Stimulated activated CD4-positive, alpha-beta T cell treated with anti-CD3 and anti-CD28 coated beads, Interleukin-1b, Interleukin-23, amount 100 ng/mL, for 1 hour (primary cell): ENCODE measurements at places on chromosomes 16 and 17.

DNA sequence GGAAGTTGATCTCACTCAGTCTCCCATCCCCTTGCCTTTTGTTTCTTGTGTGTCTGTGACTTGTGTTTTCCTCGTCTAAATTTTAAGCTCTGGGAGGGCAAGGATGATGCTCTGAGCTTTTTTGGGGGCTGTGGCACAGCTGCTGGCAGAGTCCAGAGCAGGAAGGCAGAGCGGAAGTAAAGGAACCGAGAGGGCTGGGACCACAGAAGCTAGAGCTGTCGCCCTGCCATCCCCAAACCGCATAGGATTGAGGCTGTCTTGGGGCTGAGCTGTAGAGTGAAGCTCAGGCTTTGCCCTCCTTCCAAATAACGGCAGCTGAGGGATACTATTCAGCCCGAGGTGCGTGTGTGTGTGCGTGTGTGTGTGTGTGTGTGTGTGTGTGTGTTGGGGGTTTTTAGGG is 3.8 kb upstream of the DNAH2 start:
- DNase-seq: no peak

- no peak for DNase-seq
These were observed 39.8 kb downstream of the KSR1 start for GRCh38 chr17:27496005-27496404.

DNA sequence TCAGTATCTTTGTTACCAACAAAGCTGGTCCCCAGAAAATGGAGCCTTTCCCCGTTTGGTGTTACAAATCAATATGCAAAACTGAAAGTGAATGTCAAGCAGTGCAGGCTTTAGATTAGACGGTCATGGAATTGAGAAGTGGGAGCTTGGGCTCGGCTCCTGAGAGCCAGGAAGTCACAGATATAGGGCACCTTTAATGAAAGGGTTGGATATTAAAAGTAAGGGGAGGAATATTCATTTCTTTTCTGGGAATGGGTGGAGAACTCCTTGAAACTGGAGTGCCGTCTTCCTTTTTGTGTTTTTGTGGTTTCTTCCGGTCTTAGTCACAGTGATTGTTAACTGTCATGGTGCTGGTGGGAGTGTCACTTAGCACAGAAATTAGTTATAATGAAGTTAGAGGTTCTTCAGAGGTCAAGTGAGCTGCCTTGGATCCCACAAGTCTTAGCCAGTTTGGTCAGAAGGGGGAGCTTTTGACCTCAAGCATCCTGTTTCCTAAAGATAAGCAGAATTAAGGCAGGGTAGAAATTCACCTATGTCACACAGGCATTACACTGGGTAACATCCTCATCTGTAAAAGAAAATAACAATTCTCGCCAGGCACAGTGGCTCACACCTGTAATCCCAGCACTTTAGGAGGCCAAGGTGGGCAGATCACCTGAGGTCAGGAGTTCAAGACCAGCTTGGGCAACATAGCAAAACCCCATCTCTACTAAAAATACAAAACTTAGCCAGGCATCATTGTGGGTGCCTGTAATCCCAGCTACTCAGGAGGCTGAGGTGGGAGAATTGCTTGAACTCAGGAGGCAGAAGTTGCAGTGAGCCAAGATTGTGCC is 9.6 kb upstream of the EIF1 start:
- no peak for DNase-seq

- DNase-seq: no peak
These were observed 142.2 kb downstream of the CCDC182 start for GRCh38 chr17:57602896-57603295.

DNA sequence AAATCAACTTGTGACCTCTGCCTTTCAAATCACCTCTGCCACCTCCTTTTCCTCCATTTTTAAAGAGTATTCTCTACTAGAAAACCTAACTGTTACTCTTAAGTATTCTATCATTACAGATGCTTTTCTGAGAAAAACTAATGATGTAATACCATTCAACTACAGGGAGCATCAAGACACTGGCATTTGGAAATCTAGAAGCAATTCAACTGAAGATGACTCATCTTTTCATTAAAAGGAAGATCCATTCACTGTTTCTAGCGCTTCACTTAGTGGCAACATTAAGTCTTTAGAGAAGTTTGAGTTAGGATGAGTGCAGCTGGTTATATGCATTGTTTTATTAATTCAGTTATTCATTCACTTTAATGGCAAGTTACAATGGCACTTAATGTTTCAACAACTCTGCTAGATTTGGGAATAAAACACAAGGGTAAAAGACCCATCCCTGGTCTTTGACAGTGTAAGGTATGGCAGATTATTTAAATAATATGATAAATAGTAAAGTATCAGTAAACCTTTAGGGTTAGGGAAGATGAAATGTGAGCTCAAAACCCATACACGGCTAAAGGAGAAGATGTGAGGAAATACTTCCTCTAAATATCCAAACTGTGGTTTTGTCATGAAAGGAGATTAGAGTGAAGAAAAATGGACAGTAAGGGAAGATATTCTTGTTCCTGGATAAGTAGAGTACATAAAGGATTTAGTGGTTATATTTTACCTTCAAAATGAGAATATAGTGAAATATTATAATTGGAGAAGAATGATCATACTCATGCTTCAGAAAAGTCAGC is 61.7 kb downstream of the KCNJ2 start:
- no peak for DNase-seq

DNA sequence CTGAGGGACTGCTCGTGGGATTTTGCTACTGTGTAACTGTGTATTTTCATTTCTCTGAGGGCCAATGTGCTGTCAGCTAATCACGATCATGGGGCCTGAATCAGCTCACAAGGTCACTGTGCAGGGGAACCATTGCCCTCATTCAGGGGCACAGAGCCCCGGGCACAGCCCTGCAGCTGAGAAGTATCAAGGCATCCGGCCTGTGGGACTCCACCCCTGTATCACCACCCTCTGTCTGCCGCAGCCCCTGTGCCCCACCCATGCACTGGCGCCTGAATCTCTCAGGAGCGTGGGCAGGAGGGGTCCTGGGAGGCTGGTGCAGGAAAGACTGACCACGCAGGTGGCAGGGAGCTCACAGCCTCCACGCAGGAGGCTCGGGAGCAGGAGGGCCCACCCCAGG is 43.4 kb upstream of the RASD1 start:
- DNase-seq: no peak

DNA sequence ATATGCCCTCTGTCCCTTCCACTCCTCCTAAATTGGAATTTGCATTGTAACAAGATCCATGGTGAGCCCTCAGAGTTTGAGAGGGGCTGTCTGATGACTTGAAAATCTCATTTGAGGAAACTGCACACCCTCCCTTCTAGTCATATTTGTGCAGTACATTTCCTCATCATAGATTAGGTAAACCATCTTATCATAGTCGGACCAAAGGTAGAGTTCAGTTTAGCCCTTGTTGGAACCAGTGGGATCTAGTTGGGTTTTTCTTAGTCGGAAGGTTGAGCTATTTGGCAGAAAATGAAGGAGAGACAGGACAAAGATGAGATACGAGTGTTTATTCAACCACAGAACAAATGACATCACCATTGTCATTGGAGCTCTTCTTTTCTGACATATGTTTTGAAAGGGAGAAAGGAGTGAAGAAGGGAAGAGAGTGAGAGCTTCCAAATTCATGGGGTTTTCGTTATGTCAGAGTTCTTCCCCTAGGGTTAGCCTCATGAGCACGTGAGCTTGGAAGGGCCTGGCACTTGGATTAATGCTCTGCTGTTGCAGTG is 15.8 kb upstream of the KRT20 start:
- DNase-seq: no peak

DNA sequence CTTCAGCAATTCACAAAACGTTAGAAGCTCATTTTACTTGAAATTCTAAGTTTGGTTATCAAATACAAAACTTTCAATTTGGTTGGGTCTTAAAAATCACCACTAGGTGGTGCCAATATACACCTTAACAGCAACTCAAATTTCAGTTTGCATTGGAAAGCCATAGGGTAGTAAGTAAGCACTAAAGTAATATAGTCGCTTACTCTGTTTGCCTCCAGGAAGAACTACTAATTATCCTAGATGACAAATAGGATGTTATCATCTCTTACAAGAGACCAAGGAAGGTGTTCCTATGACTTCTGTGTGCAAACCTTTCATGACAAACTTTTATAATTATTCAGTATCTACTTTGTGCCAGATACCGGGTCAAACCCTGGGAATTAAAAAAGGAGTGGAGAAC is 93.3 kb downstream of the MYO1D start:
- DNase-seq: no peak

DNA sequence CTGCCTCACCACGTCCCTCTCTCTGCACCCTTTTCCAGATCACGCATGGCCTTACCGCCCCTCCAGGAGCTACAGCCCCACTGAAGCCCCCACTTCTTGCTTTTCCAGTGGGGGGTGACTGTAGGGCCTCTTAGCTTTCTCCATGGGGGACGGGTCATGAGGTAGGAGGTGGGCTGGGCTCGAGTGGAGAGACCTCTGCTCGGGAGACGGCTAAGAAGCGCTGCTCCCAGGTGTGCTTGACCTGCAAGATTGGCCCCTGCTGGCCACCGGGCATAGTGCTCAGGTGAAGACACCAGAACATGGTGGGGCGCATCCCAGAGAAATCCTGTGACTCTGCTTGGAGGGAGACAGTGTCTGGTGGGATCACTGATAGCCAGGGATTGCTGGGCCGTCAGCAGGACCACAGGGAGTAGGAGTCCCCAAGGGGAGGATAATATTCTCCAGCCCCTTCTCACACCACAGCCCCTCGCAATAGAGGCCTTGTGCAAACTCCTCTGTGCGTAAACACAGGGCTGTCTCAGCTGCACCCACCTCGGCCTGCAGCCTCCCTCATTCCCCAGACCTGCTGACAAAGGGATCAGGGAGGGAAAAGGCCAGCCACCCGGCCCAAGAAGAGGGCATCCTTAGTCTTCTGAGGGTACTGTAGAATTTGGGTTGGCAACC is 8.9 kb upstream of the GALK1 start:
- no peak for DNase-seq

- DNase-seq: no peak
These were observed 38.7 kb downstream of the CMIP start for GRCh38 chr16:81483064-81483969.

DNA sequence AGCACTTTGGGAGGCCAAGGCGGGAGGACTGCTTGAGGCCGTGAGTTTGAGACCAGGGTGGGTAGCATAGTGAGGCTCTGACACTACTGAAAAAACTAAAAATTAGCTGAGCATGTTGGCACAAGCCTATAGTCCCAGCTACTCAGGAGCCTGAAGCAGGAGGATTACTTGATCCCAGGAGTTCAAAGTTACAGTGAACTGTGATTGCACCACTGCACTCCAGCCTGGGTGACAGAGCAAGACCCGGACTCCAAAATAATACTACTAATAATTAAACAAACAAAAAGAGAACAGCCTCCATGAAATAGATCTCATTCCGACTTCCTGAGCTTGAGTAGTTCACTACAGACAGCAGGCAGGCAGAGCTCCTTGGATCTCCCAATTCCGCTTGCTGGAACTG is 2.7 kb upstream of the RBBP6 start:
- no peak for DNase-seq

- no peak for DNase-seq
These were observed 9.2 kb downstream of the TBC1D16 start for GRCh38 chr17:80026359-80027042.

GRCh38 chr17:62995377-62995885 is 29.4 kb downstream of the TANC2 start:
- no peak for DNase-seq

DNA sequence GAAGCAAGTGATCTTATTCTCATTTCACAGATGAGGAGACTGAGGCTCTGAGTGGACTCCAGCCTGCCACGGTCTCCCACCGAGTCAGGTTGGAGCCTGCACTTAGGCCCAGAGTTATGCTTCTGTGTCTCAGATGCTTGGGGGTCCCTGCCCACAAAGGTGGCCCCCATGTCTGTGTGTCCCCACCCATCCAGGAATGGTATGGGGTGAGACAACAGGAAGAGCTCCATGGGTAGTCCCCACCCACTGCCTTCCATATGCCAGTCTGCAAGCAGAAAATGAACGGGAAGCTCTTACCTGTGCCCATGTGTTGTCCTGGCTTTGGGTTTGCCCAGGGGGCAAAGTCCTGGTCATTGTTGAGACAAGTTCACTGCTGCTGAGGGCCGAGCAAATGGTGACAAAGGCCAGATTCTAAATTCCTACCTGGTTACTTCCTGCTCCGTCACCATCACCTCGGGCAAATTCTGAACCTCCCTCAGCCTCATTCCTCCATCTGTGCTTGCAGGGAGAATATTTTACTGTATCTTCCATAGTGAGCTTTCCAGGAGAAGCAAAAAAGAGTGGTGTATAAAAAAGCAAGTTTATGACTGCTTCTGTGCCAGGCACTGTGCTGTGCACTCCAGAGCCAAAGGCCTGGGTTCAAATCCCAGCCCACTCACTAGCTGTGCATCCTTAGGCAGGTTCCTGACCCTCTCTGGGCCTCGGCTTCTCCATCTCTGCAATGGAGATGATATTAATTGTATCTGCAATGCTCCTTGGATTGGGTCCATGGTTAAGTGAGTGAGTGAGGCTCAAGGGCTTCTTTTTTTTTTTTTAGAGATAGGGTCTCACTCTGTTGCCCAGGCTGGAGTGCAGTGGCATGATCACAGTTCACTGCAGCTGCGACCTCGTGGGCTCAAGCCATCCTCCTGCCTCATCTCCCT is 9.3 kb downstream of the IL4R start:
- DNase-seq: no peak

GRCh38 chr17:7442142-7442541 is 2.7 kb upstream of the CHRNB1 start:
- DNase-seq: no peak

DNA sequence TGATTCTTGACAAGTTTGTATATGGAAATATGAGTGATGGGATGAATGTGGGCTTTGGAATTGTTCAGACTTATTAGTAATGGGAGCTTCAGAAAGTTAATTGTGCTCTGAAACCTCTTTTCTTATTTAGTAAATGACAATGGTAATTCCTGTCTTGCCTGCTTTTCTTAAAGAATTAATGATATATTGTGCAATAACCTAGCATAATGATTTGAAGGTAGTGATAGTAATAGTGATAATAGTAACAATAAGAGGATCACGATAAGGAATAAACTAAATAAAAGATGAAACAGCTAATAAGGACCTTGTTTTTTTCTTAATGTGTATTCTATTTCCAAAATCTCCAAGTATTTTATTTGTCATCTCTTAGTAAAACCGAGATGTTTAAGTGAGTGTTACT is 245.0 kb upstream of the CPHXL start:
- no peak for DNase-seq

GRCh38 chr17:35345926-35346771 is 27.3 kb downstream of the SLFN11 start:
- no peak for DNase-seq

DNA sequence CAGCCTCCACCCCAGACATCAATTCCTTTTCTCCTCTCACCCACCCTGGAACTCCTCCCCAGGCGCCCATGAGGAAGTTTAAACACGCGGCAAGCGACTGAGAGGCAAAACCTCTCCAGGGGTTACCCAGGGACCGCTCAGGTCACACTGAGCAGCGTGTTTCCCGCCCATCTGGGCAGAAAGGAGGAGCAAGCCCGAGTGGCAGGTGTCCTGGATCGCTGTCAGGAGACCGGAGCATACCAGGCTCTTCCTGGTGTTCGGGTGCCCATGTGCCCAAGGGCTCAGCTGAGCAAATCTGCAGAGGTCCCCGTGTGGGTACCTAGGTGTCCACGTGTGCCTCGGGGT is 491 bp downstream of the SLC25A19 start:
- DNase-seq: no peak
